ENCODE measurements at places on chromosomes 7 and 10. TPM values are rescaled to one million over a fixed set of nuclear protein-coding genes. Genes with fewer than 3 reads are reported as not detected.

Gene CALCR
- 0.79 TPM for polyA plus RNA-seq

DNA sequence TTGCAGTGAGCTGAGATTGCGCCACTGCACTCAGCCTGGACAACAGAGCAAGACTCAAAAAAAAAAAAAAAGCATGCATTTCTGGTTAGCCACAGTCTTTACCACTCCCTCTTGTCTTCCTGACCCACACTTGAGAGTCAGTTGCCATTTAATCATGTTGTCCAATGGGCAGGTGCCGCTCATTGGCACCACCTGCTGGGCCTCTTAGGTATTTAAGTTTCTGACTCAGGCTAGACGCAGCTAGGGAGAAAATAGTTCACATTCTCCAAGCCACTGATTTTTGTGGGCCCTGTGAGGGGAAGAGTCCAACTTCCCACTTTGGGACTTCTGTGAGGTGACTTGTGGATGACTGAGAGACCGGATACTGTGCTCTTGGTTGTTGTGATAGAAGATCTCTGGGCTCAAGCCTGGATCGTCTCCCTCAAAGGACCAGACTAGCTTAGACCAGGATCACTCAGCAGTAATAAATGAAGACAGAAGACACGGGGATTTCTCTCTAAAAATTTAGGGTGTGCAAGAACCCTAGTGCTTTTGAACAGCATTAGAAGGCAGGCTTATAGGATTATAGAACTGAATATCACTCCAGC, 26.8 kb upstream of the SORCS3 start:
- DNase-seq, result no peak

- DNase-seq, result no peak
Observed at GRCh38 chr7:22597844-22598243, 97.9 kb upstream of the STEAP1B start.

Gene AOC1
- 63.1 TPM for polyA plus RNA-seq
